Astrocyte (in vitro differentiated cells and primary cell): ENCODE measurements at places on chromosomes 12 and 14.

DNA sequence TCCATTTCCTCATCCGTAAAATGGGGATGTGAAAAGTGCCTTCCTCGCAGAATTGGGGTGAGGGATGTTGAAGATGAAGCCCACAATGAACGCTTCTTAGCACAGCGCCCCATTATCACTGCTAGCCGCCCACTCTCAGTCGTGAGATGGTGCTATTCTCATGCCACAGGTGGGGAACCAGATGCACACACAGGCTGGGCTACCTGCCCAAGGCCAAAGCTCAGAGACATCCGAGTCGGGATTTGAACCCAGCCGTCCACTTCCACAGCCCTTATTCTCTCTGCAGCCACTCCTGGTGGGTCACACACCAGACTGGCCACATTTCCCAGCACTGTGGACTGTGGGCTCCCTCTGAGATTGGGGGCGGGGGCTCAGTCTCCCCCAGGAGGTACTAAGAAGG, 55.8 kb downstream of the BCL11B start:
- peaks cover 12% of the 10 kb centered on the region for H3K4me1 ChIP-seq
- peaks cover 3% of the 10 kb centered on the region for H3K27me3 ChIP-seq
- no peak overlapping the region for H3K4me3 ChIP-seq
- DNase-seq, result no peak

DNA sequence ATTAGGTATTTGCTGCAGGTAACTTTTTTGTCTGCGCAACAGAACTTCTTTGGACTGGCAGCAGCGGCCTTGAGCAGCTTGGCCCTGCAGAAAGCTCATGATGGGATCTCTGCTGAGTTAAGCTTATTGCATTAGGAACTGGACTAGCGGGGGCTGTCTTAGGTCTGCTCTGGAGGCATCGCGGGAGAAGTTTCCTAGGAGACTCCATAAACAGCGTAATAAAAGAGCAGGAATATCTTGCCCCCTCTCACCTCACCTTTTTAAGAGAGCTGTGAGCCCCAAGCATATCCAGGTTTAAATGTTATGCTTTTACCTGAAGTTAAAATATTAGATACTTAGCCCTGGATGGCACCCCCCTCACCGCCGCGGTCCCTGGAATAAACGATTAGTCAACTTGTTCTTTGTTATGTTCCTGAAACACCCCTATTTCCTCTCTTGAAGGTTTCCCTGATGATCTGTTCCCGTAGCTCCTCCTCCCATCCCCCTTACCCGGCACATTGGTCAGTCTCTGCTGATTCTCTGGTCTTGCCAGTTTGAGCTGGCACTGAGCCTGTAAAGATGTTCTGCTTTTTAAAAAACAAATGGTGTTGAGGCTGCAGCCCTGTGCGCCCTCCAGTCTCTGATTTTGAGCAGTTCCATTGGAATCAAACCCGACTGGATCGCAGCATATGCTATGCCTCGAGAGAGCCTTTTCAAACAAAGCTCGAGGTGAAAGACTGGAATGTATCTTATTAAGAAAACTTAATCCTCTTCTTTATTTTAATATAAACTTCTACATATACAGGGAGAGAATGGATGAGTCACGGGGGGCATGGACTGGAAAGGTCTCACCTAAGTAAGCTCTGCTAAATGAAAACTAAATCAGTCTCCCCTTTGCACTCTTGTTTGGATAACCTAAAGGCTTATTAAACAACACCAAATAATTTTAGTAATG, 1.9 kb downstream of the MLXIP start:
- H3K27me3 ChIP-seq, result no peaks in the 10 kb centered on the region
- peaks cover 36% of the 10 kb centered on the region for H3K4me1 ChIP-seq
- peak; percentile 82 for DNase-seq
- H3K4me3 ChIP-seq, result peak overlapping the region; percentile 78
- H3K27ac ChIP-seq, result peak overlapping the region; percentile 49
- peaks cover 5% of the 10 kb centered on the region for H3K36me3 ChIP-seq

GRCh38 chr12:116544656-116545055, 14.5 kb upstream of the MAP1LC3B2 start:
- DNase-seq, result no peak
- peaks cover 23% of the 10 kb centered on the region for H3K4me1 ChIP-seq
- no peak overlapping the region for H3K27ac ChIP-seq
- no peaks in the 10 kb centered on the region for H3K36me3 ChIP-seq
- H3K4me3 ChIP-seq, result no peak overlapping the region
- H3K27me3 ChIP-seq, result no peaks in the 10 kb centered on the region

DNA sequence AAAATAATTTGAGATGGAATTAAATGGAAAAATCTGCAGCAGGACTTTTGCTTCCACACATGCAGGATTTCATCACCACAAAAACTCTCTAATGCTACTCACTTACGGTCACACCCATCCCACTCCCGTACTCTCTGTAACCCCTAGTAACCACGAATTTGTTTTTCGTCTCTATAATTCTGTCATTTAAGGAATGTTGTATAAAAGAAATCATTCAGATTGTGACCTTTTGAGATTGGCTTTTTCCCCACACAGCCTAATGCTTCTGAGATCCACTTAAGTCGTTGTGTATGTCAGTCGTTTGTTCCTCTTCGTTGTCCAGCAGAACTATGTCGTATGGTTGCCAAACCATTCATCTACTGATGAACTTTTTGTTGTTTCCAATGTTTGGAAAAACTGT, 19.8 kb upstream of the PZP start:
- no peaks in the 10 kb centered on the region for H3K27me3 ChIP-seq
- H3K4me3 ChIP-seq, result no peak overlapping the region
- DNase-seq, result no peak
- no peaks in the 10 kb centered on the region for H3K4me1 ChIP-seq
- H3K27ac ChIP-seq, result no peak overlapping the region

GRCh38 chr14:34203251-34203722, 252.4 kb upstream of the EGLN3 start:
- H3K4me1 ChIP-seq, result peaks cover 11% of the 10 kb centered on the region
- peak; percentile 55 for DNase-seq
- peaks cover 2% of the 10 kb centered on the region for H3K27me3 ChIP-seq
- no peaks in the 10 kb centered on the region for H3K36me3 ChIP-seq

DNA sequence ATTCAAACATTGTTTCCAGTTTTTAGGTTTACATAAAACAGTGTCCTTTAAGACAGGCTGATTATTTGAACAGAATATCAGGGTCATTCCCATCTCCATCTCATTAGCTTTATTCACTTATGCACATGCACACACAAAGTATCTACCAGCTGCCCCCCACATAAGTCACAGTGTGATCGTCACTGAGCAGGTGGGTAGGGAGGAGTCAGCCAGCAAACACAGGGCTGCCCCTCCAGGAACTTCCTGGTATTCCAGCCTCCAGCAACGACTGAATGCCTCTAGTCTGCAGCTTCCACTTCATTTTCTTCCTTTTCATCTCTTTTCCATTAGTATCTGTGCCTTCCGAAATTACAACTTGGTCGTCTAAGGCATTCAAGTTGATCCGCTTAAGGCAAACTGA, 48.8 kb upstream of the FOXN3 start:
- H3K27me3 ChIP-seq, result no peaks in the 10 kb centered on the region
- H3K36me3 ChIP-seq, result no peaks in the 10 kb centered on the region
- no peak overlapping the region for H3K4me3 ChIP-seq
- H3K4me1 ChIP-seq, result no peaks in the 10 kb centered on the region

GRCh38 chr12:5889381-5890047, 55.5 kb downstream of the ANO2 start:
- no peaks in the 10 kb centered on the region for H3K27me3 ChIP-seq
- no peak overlapping the region for H3K27ac ChIP-seq
- no peak for DNase-seq
- H3K36me3 ChIP-seq, result no peaks in the 10 kb centered on the region
- H3K4me1 ChIP-seq, result no peaks in the 10 kb centered on the region
